Progenitor cell of endocrine pancreas (in vitro differentiated cells): ENCODE measurements at places on chromosomes 4 and X.

DNA sequence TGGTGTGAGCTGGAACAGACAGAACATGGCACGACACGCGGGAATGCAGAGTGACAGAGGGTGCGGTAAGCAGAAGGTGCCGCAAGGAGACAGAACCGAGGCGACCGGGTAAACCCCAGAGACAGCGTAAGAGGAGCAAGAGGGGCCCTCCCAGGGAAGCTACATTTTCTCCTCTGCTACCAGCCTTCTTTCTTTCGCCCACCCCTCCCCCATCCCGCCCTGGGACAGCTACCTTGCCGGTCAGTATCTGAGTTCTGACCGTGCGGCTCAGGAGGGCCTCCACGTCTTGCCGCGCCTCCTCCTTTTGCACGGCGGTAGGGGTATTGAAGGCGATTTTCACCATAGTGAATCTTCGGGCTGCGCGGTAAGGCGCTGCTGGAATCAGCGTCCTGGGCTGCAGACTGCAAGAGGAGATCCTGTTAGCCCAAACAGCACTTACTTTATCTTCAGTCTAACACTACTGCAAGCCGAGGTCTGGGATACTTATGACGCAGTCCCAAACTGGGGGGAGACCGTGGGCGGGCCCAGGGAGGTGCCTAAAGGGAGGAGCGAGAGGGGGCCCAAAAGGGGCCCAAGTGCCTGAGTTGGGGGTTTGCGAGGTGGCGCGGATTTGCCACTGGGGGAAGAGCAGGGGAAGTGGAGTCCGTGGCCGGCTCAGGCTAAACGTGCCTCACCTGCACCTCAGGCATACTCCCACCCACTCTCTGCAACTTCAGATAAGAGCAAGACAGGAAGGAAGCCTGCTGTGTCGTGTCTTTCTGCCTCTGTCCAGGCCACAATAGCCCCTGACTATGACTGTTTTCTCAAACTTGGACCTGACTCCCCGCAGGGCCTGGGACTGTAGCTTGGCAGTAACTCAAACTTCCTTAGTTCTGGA lies at the start of gene ITM2A:
Gene ITM2A, minus strand, starts transcription at position 462 of the 877 bp plus-strand sequence. Its CDS starts 119 bp downstream, at position 343.
- no peak for DNase-seq

GRCh38 chr4:142367418-142368180 lies 478.5 kb downstream of the INPP4B start:
- no peak for DNase-seq

DNA sequence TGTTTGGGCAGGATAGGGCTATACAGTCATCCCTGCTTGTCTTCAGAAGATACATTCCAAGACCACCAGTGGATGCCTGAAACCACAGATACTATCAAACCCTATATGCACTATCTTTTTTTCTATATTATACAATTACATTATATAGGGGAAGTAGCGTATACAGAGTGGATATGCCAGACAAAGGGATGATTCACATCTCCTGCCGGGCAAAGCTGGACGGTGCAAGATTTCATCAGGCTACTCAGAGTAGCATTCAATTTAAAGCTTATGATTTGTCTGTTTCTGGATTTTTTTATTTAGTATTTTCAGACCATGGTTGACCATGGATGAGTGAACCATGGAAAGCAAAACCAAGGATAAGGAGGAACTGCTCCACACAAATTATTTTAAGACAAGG lies 7.0 kb upstream of the AMTN start:
- DNase-seq: no peak

GRCh38 chr4:105022811-105023667 lies 123.6 kb upstream of the TET2 start:
- DNase-seq: no peak

- no peak for DNase-seq
These were observed 937.8 kb downstream of the PCDH7 start for GRCh38 chr4:31657859-31658570.

DNA sequence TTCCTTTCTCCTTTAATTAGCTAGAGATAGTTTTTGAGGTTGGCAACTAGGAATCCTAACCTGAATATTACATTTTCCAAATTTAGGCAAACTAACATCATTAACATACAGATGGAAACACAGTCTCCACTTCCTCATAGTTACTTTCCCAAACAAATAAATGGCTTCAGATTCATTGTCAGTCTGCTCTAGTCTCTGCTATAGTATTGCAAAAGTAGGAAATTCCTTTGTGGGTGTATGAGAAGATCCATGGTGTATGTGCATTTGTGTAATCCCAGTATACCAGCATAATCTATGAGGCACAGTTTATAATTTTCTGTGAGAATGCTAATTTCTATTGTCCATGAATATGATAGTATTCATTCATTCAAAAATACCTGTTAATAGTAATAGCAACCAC lies 3.0 kb upstream of the NDP start:
- no peak for DNase-seq

GRCh38 chrX:104679175-104679574 lies 113.2 kb downstream of the IL1RAPL2 start:
- no peak for DNase-seq

DNA sequence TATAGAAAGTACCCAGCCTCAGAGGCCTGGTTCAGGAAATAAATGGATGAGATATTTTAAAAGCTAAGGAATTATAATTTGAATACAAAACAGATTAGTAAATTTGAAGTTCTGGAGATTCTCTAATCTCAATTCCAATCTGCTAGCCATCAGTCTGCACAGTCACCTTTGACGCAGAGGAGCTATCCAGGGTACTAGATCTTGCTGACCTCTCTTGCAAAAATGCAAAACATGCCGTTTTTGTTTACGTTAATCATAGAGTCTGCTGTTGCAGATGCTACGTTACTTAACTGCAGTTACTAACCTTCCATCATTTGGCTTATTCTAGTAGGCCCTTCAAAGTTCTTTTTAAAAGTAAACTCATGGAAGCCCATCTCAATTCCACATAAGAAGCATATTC lies 10.4 kb downstream of the CCSER1 start:
- no peak for DNase-seq

DNA sequence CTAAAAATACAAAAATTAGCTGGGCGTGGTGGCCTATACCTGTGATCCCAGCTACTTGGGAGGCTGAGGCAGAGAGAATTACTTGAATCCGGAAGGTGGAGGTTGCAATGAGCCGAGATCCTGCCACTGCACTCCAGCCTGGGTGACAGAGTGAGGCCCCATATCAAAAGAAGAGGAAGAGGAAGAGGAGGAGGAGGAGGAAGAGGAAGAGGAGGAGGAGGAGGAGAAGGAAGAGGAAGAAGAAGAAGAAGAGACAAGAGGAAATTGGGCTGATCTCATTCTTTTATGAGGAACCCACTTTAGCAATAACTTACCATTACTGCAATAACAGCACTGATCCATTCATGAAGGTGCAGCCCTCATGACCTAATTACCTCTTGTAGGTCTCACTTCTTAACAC lies 138.9 kb upstream of the GIMD1 start:
- no peak for DNase-seq

- DNase-seq: no peak
These were observed 4.0 kb downstream of the SLC2A9 start for GRCh38 chr4:10017037-10017893.

DNA sequence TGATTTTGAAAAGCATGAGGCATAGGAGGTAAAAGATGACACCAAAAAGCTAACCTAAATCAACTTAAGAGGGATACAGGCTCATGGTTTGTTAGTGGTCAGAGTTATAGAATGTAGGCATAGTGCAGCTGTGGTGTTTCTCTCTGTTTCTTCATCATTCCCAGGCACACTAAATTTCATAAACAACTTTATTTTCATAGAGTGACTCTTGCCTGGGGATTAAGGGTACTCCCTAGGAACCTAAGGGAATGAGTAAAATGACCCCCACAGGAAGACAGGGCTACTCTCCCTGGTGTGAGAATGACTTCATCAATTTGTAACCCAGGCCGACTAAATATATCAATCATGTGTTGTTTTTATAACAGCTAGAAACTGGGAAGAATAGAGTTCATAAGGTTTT lies 11.1 kb downstream of the FABP2 start:
- no peak for DNase-seq

GRCh38 chrX:119636419-119636818 lies 30.2 kb upstream of the NKRF start:
- DNase-seq: no peak

DNA sequence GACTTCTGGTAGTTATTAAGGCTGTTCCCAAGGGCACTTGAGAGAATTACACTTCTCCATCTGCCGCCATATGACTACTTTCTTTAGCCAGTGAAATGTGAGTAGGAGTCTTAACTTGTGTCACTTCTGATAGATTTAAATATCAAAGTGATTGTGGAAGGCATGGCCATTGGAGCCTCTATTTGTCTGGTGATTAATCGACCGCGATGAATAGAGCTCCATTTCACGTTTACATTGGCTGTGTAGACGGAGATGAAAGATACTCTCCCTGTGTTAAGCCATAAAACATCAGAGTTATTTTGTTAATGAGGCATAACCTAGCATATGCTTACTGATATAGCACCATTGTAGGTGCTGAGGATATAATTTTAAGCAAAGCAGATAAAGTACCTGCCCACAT lies 852.4 kb downstream of the CCSER1 start:
- DNase-seq: no peak

DNA sequence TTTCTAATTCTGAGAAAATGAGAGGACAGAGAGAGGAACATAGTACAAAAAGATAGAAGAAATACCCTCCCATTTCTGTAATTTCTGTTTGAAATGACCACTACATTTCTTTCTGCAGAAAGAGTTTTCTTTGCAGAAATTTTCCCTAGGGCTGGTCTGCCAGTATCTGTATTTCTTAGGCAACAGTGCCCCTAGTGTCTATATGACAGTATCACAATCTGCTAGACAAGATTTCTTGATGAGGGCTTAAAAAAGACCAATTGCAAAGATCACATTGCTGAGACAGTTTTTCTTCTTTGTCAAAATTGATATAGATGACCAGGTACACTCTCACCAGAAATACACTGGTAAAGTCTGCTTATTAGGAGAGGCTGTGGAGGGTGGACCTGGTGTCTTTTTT lies 81.0 kb upstream of the ZDHHC15 start:
- no peak for DNase-seq

DNA sequence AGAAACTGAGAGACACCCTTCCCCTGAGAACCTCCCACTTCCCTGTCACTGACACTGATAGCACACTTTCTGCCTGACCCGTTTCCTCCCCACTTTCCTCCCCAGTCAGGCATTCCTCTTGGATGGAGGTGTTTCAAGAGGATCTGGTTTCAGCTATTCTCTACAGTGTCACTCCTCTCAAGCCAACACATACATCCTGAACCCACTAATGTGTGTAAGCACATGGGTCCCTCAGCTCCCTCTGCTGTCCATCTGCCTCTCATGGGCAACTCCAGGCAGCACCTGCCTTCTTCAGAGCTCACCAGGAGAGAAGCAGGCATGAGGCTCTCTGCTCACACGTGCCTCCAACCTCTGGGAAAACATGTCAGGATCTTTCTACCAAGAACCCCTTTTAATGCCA lies 207.6 kb downstream of the NAF1 start:
- DNase-seq: no peak

DNA sequence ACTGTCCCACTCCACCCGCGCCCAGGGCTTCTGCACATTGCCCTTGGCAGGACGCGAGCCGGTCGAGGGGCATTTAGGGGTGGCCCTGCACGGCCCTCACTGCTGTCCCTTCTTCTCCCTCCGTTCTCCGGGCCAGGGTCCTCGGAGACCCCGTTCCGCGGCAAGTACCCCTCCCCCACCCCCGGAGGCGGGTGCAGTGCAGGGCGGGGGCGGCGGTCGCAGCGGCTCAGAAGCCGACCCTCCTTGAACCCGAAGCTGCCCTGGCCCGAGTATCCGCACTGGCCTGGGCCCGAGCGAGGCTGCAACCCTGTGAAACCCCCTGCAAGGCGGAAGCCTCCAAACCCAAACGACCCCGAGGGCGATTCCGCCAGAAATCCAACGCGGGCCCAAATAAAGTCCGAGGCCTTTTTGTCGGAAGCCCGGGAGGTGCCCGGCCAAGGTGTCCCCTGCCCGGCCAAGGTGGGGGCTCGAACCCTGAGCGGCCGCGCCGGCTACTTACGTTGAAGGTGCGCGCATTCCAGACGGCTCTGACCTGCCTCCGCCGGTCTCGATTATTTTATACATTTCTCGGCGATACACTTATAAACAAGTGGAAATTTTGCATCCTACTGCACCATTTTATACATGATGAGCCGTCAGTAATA lies 53.1 kb upstream of the TMEM33 start:
- no peak for DNase-seq

DNA sequence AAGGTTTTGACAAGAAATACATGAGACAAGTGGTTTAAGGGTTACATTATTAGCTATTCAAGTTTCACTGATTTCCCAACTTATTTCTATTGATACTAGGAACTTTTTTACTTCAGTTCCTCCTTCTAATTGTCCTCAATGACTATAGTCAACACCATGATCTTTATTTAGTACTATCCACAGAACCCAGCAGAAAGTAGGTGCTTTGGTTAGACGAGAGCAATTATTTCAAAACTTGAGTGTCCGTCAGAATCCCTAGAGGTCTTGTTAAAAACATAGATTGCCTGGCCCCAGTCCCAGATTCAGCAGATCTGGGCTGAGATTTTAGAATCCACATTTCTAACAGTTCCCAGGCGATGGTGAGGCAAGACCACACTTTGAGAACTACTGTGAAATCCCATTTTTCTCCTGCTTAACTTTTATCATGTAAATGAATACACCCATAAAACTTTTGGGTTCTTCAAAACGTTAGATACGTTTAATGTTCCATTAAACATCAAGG lies 17.9 kb downstream of the EXOC1 start:
- no peak for DNase-seq

DNA sequence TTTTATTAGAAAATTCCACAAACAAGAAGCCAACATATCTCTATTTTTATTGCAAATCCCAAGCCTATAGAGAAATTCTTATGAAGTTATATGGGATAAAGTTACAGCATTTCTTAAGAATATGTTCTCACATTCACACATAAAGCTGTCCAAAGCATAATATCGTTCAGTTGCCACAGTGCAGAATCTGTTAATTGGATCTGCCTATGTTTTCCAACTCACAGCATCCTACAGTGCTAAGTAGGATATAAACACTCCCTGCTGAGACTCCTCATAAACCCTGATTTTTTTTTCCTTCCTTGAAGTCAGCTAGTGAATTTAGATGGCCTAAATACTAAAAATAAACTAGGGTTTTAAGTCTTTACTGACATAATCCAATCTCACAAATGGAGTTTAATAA lies 307.9 kb downstream of the PDGFC start:
- no peak for DNase-seq

DNA sequence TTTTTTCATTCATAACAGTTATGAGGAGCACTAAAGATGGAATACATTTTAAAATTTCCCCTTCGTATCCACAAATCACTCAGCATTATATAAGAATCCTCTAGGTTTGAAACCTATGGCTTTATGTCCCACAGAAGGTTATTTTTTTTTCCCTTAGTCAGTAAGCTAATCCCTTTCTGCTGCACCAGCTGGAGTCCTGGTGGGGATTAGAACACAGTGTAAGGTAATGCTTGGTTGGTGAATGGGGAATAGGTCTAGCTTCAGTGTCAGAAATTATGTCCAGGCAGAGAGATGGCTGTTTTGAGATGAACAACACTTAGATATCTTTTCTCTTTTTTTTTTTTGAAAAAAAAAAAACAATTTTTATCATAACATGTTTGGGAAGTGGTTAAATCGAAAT lies 116.6 kb downstream of the RASGEF1B start:
- no peak for DNase-seq

DNA sequence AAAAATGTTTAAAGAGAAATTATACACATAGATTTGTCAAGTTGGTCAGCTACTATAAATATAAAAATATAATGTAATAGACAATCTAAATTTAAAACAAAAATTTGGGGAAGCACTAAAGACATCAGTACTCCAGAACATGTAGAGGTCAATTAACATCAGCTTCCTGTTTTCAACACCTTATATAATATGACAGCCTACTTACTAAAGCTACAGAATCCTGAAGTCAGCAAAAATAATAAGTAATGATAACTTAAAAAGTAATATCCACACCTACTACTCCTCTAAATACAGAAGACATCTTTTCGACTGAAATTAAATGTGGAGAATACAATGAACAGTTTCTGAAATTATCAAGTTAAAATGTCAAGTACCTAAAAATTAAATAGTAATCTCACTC lies 118.6 kb downstream of the LRBA start:
- no peak for DNase-seq
